ENCODE measurements at places on chromosomes 4 and X.

GRCh38 chr4:176270669-176271068 lies 1.6 kb upstream of the ASB5 start:
- no peak for DNase-seq

GRCh38 chrX:331151-331824 lies 12.7 kb upstream of the GTPBP6 start:
- no peak for DNase-seq

DNA sequence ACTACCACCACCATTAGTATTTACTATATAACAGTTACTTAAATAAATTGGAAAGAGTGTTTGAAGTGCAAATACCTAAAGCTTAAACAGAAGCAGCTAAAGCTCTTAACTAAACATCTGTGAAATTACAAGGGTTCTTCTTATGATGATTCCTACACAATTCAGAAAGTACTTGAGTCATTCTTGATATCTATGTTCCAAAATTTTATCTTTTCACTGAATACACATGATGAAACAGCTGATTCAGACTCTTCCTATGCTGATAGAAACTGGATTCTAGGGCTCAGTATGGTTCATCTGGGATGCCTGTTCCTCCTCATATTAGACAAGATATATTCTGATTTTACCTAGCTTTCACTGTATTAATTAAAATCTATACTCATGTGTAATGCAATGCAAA lies 13.6 kb downstream of the EREG start:
- DNase-seq, result no peak

DNA sequence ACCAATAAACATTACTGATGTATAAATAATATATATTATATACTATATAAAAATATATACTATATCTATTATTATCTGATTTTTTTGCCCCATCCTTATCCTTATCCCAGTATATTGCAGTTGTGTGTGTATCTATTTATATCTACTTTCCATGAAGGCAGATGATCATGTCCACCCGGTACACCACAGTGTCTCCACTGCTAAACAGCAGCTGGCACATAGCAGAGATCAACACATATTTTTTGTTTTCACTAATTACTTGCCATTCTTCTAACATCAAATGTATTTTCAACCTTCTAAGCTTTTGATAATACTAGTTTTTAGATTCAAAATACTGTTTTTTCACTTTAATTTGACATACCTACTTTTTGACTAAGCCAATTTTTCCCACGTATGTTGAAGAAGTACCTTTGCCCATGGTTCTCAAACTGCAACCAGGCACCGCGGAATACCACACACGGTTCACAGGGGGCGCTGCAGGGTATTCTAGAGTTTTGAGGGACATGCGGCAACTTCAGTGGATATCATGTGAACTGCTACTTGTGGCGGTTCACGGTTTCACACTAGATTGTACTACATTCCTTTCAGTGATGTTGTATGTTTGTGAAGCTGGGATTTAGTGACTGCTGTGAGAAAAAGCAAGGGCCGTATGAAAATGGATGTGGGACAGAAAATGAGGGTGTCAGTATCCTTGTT lies 182.5 kb upstream of the NPY2R start:
- DNase-seq, result peak; percentile 52

DNA sequence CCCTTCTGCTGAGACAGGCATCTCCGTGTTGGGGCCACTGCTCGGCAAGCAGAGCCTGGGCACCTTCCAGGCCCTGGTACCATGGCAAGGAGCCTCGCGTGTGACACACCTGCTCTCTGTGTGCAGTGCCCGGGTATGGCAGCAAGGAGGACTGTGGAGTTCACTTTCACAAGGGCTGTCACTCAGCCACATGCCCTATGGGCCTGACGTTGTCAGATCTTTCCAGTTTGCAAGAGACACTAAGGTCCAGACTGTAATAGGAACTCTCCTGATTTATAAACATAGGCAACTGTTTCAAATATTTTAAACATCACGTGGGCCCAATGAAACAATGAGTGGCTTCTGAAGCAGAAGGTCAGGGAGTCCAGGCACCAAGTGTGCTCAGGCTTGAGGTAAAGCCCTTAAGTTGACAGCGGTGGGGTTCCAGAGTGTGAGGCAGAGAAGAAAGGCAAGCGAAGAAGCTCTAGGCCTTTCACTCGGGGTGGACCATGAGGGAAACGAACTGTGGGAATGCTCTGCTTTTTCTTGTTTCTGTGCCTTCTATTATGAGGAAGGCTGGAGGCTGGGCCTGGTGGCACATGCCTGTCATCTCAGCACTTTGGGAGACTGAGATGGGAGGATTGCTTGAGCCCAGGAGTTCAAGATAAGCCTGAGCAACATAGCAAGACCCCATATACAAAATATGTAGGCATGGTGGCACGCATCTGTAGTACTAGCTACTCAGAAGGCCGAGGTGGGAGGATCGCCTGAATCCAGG lies 108.6 kb upstream of the TRIM2 start:
- no peak for DNase-seq

DNA sequence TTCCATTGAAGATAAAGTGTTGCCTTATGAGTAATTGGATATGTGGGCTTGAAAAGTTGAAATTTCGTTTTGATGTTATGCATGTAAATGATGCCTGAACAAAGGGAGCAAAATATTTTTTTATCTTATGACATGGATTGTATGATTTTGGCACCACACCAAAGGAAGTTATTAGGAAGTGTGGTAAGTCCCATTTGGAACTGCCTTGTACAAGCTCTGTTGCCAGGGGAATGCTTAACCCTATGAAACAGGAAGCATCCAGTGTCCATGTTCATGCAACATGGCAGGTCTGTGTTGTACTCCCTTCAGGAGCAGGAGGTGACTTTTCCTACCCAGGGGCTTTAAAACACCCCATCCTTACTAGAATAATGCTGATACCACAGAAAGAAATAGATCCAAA lies 13.2 kb downstream of the SMPX start:
- DNase-seq, result no peak

GRCh38 chrX:66632473-66632872 lies 6.4 kb downstream of the EDA2R start:
- DNase-seq, result no peak

DNA sequence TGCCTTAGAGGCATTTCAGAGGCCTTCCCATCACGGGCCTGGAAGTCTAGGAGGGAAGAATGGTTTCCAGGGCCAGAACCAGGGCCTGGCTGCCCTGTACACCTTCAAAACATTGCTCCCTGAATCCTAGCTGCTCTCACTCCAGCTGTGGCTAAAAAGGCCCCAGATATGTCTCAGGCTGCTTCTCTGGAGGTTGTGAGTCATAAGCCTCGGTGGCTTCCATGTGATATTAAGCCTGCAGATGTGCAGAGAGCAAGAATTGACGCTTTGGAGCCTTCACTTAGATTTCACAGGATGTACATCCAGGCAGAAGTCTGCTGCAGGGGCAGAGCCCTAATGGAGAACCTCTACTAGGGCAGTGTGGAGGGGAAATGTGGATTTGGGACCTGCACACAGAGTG lies 502.5 kb downstream of the GRXCR1 start:
- DNase-seq, result no peak

DNA sequence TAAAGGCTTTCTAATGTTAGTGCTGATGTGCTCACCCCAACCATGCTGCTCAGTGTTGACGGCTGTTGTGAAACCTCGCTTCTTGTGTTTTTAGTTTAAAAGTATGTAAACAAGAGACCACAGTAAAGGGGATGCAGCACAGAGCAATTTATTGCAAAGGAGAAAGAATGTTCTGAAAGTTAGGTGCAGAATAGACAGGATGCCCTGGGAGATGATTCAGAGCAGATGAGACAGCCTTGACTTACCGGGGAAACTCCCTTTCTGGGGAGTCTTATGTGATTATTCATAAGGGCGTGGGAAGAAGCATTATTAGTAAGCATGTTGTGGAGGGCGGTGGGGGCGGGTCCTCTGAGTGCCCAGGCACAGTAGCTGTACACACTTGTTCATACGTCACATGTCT lies 47.7 kb downstream of the EVC start:
- DNase-seq, result no peak

- DNase-seq, result no peak
These were observed 196.5 kb upstream of the SLC7A11 start for GRCh38 chr4:138438608-138439007.

GRCh38 chr4:88743696-88744095 lies 46.1 kb upstream of the NAP1L5 start:
- no peak for DNase-seq

- DNase-seq, result peak; percentile 29
These were observed 25.4 kb upstream of the TNIP3 start for GRCh38 chr4:121189326-121190215.

DNA sequence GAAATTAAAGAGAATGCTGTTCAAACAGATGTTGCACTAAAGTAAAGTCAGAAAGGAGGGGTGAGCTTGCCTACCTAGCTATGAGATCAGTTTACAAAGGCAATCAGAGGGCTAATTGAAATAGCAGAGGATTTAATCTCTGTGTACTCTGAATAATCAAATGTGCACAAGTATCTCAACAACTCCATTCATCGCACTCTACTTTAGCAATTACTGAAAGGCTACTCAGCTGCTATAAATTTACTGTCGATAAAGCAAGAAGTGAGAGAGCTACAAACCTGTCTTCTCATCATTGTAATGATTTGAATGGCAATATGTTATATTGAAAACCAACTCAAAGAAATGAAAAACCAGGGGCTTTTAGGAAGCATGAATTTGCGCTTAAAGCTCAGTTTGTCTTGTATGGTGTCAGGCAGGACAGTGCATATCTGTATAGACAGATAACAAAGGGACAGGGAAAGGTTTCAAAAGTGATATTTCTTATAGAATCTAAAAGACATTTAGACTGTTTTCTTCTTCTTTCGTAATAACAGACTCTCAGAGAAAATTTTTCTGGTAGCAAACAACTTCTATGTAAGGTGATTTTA lies 34.8 kb downstream of the GC start:
- no peak for DNase-seq

GRCh38 chr4:119290598-119290997 lies 31.3 kb downstream of the FABP2 start:
- DNase-seq, result no peak

- no peak for DNase-seq
These were observed 241.9 kb downstream of the SLC39A8 start for GRCh38 chr4:102103368-102103767.

DNA sequence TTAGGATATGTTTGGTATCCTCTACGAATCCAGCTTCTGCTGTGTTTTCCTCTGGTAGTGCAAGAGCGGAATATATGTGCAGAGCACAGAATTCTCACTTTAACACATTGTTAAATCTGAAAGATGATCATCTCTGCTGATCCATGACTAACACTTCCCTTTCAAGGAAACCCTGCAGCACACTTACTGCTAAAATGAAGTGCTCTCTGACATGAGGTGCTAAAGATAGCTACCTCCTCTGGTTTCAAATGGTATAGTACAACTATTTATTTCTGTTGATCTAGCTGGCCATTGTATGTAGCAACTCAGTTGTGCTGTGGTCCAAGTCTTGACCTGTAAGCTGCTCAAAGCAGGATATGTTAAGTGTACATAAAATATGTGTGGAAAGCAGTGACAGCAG lies 162.4 kb upstream of the FMR1 start:
- DNase-seq, result no peak

DNA sequence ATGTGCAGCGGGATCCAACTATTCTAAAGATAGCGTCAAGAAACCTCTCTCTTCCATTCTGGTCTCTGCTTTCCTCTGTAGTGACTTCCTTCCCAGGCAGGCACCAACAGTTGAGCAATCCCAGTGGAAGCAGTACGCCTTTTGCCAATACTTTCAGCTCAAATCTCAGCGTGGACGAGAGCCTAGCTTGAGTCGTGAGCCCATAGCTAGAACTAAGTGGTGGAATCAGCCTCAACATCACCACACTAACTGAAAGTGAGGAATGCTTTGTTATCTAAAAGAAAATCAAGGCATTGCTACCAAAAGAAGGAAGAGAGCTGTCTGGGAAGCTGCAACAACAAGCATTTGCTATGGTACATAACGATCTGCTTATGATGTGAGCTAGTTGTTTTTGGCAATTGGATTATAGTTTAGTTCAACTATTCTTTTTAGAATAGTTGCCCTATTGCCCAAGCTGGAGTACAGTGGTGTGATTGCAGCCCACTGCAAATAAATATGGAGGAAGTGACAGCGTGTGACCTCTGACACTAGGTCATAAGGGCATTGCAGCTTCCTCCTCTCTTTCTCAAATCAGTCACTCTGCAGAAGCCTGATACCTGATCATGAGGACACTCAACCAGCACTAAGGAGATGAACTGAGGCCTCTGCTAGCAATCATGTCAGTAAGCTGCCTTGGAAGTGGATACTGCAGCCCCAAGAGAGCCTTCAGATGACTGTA lies 24.7 kb upstream of the FRYL start:
- DNase-seq, result no peak

DNA sequence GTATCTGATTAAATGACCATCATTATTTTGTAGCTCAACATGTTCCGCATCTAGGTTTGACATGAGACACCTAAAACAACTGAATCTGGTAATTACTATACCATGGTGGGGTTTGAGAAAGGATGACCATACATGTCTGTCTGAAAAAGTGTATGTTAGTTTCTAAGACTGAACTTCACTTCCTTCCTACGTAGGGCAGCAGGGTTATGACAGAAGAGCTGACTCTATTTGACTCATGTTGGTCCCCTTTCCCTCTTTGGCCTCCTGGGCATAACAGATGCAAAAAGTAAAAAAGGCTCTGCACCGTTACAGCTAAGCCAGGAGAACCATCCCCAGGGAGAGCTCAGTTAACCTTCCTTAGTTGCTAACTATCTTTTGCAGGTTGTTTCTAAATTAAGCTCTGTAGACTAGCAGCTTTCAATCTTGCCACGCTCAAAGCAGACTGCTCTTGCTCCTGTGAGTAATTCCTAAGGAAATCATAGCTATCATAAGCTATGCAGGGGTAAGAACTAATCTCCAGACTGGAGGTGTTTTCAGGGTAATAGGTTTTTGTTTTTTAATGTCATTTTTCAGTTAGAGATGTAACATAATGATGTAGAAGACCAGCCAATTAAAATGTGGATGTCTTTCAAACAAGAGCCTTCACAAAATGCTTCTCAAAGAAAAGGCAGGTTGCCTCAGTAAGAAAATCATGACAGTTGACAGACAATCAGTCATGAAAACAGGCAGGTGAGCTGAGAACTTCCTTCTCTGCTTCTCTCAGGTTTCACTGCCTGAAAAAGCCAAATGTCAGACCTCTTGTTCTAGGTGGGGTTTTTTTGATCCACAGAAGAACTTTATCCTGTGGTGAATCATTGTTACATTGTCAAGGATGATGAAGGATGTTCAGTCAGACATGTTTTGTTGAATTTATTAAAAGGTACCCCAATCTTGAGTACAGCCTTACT lies 66.9 kb upstream of the DAPP1 start:
- peak; percentile 11 for DNase-seq

GRCh38 chrX:42028109-42028508 lies 104.8 kb upstream of the CASK start:
- DNase-seq, result no peak

DNA sequence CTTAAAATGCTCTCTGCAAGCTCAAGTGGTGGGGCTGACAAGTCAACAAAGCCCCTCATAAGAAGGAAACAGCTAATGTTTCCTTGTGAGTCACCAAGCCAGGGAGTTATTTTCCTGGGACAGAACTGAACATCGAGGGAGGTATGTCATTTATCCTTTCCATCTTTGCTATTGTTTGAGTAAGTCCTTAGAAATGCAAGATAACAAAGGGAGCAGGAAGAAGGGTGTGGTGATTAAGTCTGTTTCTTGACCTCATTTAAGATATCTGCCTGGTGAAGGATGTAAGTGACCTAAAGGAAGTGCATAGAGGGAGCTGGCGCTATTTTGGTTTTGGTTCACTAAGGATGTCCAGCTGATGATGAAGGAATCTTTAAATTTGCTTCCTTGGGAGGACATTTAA lies 39.9 kb downstream of the ATG4A start:
- no peak for DNase-seq

All from RPMI8226 (cell line).